ENCODE measurements at places on chromosomes 12 and 14.

GRCh38 chr12:89140602-89141238 is 211.6 kb downstream of the DUSP6 start:
- no peak for DNase-seq

GRCh38 chr12:89348894-89349699 is 3.2 kb downstream of the DUSP6 start:
- DNase-seq = no peak

DNA sequence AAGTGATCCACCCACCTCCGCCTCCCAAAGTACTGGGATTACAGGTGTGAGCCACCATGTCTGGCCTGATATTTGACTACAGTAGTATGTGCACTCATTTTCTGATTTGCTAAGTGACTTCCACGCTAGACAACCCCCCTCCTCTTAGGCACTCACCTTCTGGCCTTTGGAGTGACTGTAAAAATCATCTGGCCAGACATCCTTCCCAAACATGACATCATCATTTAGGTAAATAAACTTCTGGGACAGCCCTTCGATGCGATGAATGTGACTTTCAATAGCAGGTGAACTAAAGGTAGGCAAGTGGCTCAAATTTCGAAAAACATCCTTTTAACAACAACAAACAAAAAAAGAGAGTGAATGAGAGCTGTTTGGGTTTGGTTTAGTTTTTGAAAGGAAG is 30.6 kb upstream of the SYCP3 start:
- DNase-seq = no peak

DNA sequence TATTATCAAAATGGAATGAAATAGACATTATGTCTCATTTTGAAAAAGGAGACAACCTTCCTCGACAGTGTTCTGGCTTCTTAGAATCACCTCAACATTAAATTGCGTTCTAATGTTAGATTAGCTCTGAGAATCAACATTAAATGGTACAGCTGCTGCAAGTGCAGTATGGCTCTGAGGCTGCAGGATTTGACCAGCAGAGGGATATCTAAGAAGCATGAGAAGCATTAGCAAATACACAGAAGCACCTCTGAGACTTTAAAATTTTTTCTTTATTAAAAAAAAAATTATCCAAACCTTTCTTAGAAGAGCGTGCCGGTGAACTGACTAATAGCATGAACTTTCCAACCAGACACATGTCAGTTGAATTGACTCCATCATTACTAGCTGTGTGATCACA is 253.4 kb upstream of the LRIG3 start:
- DNase-seq = no peak

DNA sequence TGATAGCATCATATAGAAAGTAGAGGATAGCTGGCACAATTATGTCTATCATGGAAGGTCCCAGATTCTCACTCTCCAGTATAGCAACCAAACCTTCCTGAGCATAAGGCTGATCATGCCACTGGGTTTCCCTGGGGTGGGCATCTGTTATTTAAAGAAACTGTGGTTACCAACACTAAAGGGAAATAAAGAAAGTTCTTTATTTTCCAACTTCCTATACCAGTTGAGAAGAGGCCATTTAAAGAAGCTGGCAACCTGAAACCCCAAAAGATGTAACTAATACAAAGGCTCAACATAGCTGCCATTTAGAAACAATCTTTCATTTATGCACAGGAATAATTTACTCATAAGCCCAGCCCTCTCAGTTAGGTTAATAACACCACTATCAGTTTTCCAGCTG is 3.1 kb downstream of the BCAT1 start:
- no peak for DNase-seq

- no peak for DNase-seq
Measured at GRCh38 chr14:74140374-74140850, 55.7 kb downstream of the LIN52 start.

DNA sequence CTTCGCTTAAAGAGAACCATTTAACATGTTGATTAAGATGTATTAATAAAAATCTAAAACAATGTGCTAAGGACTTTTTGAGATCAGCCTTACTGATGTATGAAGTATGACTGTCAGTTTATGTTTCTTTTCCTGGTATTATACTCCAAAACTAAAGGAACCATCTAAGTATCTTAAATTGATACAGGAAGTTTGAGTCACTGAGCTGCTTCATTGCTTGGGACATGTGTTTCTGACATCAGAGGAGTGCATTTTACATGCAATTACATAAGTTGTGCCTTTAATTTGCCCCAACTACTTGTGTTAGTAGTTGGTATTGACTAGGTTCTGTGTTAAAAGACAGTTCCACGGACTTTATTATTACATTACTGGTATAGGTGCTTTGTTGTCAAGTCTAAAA is 50.9 kb downstream of the PROX2 start:
- DNase-seq = no peak

GRCh38 chr14:99425272-99425681 is 55.4 kb downstream of the SETD3 start:
- DNase-seq = no peak

DNA sequence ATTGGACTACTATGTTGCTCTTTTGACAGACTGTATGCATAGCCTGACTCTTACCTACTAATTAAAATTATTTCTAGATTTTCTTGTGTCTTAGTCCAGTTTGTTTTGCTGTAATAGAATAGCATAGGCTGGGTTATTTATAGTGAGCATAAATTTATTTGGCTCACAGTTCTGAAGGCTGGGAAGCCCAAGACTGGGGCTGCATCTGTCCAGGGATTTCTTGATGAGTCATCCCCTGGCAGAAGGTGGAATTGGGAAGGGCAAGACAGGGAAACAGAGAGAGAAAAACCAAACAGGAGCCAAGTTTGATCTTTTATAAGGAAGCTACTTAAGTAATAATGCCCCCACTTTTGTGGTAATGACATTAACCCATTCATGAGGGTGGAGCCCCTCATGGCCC is 759.2 kb upstream of the LRFN5 start:
- DNase-seq = no peak

DNA sequence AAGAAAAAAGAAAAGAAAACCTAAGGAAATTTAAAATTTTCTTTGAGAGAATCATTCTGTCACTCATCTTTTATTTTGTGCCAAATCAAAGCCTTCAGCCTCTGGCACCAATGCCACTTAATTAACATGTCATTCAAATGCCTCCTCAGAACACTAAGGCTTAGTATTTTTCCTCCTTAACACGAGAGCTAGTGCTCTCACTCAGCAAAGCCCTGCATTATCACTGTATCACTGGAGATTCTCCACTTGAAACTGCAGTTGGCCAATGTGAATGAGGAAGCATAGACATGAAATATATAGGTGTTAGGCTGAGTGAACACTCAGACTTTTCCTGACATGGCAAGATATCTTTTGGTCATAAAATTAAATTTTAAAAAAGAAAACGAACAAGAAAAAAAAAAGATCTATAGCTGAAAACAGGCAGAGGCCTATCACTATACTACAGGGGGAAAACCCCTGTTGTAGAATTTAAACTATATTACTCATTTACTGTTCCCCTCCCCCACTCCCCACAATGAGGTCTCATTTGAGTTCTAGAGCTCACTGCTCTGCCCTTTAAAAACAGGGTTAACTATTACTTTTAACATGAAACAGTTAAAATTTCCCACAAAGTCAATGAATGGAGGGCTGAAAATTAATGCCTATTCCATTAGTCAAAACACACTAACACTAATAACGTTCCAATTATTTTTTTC is 5.1 kb downstream of the MBIP start:
- no peak for DNase-seq

GRCh38 chr14:36716614-36717184 is 55.0 kb downstream of the PAX9 start:
- no peak for DNase-seq

- no peak for DNase-seq
Measured at GRCh38 chr12:89566615-89567014, 40.8 kb upstream of the POC1B start.

GRCh38 chr14:103483600-103483999 is 39.0 kb downstream of the CKB start:
- peak; percentile 18 for DNase-seq

GRCh38 chr14:103641161-103641560 is 12.2 kb downstream of the KLC1 start:
- peak; percentile 82 for DNase-seq

DNA sequence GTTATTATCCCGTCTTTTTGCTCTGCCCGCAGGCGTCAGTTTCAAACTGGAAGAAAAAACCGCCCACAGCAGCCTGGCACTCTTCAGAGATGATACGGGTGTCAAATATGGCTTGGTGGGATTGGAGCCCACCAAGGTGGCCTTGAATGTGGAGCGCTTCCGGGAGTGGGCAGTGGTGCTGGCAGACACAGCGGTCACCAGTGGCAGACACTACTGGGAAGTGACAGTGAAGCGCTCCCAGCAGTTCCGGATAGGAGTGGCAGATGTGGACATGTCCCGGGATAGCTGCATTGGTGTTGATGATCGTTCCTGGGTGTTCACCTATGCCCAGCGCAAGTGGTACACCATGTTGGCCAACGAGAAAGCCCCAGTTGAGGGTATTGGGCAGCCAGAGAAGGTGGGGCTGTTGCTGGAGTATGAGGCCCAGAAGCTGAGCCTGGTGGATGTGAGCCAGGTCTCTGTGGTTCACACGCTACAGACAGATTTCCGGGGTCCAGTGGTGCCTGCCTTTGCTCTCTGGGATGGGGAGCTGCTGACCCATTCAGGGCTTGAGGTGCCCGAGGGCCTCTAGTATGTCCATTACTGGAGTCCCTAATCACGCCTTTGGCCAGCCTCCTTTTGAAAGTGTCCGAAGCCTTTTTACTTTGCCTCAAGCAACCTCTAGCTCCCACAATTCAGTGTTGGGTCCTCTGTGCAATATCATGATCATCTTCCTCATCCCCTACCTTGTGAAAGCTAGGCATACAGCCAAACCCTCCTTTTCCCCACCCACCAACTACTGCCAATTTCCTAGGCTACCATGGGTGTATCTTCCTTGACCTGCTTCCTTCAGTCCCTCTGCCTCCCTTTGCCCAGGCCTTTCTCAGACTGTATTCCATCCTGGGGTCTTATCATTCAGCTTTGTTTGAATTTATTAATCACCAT is 891 bp downstream of the SPRYD4 start:
- DNase-seq = peak; percentile 14

GRCh38 chr12:95437565-95437964 is 36.4 kb upstream of the METAP2 start:
- DNase-seq = no peak

DNA sequence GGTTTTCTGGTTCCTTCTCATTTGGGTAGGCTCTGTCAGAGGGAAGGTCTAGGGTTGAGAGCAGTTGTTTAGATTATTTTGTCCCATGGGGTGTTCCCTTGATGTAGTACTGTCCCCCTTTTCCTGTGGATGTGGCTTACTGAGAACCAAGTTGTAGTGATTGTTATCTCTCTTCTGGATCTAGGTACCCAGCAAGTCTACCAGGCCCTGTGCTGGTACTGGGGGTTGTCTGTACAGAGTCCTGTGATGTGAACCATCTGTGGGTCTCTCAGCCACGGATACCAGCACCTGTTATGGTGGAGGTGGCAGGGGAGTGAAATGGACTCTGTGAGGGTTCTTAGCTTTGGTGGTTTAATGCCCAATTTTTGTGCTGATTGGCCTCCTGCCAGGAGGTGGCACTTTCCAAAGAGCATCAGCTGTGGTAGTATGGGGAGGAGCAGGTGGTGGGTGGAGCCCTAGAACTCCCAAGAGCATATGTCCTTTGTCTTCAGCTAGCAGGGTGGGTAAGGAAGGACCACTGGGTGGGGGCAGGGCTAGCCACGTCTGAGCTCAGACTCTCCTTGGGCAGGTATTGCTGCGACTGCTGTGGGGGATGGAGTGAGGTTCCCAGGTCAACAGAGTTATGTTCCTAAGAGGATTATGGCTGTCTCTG is 179.3 kb upstream of the BTG1 start:
- no peak for DNase-seq

DNA sequence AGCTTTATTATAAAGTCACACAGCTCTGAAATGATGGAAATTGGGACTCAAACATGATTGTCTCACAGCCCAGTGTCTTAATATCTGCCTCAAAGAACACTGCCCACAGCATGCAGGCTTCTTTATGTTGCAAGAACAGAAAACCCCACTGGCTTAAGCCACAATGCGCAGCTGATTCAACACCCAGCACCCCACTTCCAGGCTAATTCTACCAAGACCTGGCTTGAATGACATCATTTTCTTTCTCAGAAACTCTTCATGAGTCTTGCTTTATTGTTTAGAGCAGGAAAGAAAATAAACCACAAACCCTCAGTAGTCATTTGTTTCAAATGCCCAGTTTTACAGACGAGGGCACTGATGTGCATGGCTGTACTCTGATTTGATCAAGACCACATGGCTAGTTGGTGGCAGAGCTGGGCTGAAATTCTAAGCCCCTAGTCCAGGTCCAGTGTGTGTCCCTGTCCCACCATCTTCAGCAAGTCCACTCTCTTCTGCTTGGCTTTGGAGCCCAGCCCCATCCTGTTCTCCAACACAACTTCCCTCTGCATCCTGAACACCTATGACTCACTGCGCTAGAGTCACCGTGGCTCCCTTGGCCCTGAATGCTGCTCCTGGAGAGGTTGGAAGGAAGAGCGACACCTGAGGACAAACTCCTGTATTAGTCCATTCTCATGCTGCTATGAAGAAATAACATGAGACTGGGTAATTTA is 50.3 kb upstream of the SRSF5 start:
- peak; percentile 29 for DNase-seq

DNA sequence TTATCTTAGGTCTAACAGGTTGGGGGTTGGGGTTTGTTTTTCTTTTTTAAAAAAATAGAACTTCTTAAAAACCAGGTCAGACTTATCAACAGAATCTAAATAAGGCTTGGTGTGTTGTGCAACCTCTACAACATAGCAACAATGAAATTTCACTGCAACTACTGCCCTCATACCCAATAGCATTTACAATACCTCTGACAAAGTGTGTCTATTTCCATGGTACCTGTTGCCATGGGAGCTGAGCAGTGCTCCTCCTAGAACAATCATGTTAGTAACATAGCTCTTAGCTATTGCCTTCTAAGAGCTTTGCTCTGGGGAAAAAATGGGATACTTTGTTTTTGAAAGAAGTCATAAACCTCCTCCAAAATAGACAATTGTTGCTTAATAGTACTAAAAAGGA is 103.3 kb upstream of the CCDC175 start:
- no peak for DNase-seq

DNA sequence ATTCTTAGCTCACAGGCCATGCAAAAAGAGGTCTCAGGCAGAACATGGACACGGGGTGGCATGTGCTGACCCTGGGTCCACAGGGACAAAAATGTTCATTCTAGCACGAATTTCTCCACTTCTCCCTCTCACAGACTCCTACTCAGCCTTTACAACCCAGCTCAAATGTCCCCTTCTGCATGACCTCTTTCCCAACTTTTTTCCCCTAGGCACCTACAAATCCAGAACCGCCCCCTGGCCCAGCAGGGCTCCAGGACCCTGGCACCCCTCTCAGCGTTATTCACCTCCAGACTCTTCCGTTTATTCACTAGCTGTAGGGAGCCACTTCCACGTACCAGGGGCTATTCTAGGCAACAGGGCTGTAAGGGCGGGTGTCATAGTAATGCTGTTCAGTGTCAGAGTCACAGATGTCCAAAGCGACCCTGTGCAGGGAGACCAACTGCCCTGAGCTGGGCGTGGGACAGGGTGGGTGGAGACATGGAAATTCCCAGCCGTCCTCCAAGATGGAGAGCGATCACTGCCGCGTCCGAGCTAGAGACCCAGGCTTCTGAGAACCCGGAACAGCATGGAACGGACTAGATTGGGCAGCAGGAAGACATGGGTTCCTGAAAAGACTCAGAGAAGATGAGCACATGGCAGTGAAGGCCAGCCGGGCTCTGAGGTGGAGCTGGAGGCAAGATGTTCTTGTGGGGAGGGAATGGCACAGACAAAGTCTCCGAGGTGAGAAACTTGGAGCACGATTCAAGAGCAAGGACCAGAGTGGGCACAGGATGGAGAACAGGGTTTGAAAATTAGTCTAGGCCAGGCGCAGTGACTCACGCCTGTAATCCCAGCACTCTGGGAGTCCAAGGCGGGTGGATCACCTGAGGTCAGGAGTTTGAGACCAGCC is 274.9 kb upstream of the RTL1 start:
- DNase-seq = no peak

GRCh38 chr14:25267186-25267585 is 217.2 kb upstream of the STXBP6 start:
- DNase-seq = no peak
